ENCODE measurements at places on chromosomes 3 and 15. TPM values are rescaled to one million over a fixed set of nuclear protein-coding genes. Genes with fewer than 3 reads are reported as not detected.

- DNase-seq: no peak
Measured at GRCh38 chr15:88830016-88830415, 26.8 kb downstream of the ACAN start.

GRCh38 chr15:30650012-30650929 lies 24.3 kb downstream of the ARHGAP11B start:
- no peak for DNase-seq

DNA sequence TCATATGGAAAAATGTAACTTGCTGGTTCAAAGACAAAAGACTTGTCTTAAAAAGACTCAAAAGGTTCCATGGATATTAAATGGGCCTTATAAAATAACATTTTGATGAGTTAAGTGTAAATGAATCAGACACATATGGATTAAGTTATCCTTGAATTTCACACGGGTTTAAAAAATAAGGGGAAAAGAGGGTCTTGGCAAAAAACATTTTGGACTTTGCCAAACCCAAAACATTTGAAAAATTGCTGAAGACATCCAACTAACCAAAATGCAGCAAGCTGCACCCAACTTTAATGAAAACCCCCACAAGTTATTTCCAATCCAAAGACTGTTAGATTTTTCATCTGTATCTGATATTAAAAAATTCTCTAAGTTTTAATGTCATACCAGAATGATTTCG lies 200.7 kb downstream of the MEIS2 start:
- DNase-seq: no peak

DNA sequence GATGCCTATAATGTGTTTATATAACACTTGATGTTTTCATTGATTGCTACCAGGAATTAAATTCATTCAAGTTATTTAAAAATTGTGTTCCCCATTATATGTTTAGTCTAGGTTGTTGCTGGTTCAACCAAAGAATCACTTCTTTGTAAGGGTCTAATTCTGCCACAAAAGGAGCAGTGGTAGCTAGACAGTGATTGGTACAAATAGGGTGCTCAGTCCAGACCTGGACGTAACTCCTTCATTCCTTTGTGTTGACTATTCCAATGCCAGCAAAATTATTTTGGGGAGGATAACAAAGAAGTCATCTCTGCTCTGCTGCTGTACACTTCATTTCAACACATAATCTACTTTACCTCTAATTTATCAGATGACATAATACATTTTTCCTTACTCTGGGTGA lies 1.2 kb downstream of the CHMP2B start:
- no peak for DNase-seq

DNA sequence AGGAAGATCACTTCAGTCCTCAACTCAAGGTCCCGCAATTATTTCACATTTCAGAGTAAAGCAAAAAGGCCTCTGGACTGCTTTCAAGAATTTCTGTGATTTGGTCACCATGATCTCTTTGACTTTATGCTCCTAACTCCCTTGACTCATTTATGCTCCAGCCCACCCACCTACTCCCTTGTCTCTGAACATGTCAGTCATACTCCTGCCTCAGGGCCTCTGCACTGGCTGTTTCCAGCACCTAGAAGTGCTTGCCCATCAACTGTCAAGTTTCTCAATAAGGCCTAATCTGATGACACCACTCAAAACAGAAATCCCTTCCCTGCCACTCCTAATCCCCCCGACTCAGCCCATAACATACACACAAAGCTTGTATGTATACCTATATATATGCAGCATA lies 36.1 kb upstream of the CSPG5 start:
- no peak for DNase-seq

- no peak for DNase-seq
Measured at GRCh38 chr3:62101488-62101887, 271.9 kb downstream of the FEZF2 start.

DNA sequence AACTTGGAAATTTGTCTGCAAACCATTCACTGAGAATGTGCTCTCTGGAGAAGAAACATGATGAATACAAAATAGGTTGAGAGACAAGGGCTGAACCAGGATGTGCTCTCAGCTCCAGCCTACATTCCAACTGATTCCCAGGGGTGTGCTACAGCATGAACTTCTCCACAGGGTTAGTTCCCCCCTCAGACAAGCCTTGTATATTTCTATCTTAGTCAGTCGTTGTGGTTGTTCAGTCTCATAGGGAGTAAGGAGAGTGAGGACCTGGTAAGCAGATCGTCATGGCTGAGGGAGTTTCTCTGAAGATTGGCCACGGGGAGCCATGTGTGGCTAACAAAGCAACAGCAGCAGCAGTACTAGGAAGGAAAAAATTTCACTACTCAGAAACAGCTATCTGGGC lies 919.7 kb upstream of the CADM2 start:
- DNase-seq: no peak

GRCh38 chr15:48470096-48470495 lies 138.9 kb downstream of the DUT start:
- no peak for DNase-seq

- no peak for DNase-seq
Measured at GRCh38 chr15:31437686-31438085, 111.1 kb downstream of the KLF13 start.

DNA sequence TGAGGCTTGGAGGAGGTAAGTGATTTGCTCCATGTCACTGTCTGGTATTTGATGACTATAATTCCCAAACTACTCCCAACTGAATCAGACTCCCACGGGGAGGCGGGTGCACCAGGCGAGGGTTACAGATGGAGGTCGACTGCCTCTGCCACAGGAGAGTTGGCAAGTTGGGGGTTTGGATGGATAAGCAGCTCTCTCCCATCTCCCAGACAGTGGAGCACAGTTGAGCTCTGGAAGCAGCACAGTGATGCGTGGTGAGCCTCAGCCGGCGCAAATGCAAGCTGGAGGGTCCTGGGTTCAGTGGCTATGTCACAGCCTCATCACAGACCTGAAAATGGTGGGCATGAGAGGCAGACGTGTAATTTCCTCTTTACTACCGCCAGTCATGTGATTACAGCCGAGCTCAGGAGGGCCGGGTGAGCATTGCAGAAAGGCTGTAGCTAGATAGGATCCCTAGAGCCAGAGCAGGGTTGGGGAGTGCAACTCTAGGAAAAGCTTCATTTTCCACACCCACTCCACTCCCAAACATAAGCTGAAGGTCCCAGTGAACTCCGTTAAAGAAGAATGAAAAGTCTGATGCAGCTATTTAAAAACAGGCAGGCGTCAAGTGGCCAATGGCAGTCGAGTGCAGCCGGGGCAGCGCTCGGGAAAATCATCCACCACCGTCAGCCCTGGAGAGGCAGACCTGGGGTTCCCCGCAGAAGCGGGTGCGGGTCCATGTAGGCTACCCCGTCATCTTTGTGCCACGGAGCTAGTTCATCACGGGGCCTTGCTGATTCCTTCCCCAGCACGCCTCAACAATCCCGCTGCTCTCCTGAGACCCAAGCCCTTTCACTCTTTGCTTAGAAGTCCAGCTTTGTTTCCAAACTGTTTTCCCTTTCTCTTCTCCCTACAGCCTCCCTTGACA lies 33.3 kb upstream of the VPS8 start:
- no peak for DNase-seq

DNA sequence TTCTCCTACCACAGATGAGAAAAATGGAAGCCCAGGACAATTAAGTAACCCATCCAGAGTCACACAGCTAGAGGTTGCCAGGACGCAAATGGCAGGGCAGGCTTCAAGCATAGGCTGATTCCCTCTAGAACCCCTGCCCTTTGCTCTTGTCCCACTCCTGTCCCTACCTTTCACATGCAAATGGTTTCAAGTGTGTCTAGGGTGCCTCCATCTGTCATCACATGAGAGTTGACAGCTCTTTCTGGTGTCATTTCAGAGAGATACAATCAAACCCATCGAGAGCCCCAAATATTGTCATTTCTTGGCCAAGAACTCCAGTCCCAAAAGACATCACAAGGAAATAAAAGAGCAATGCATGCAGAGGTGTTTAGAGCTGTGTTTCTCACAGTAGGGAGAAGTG lies 23.7 kb downstream of the CCDC12 start:
- DNase-seq: no peak

DNA sequence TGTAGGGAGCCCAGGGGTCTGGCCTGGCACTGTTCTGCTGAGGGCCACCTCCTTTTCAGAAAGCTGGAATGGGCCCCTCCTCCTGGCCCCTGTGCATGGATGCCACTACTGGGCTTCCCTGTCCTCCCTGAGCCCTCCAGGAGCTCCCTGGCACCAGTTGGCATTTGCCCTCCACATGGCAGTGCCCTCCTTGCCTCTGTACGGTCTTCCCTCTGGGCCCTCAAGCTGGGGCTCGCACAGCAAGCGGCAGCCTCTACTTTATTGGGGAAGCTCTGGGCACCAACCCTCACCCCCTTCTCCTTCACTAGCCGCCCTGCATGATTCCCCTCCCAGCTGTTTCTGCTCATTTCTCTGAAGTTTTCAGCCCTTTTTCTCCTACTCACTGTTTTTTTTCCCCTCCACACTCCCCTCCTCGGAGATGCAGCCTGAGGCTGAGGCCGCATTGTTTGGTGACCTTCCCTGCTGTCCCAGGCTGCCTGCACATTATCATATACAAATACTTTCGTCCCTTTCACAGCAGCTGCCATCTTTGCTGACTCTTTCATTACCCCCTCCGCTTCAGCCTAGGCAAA lies 127.3 kb downstream of the EEFSEC start:
- DNase-seq: no peak

- no peak for DNase-seq
Measured at GRCh38 chr3:184011230-184011876, 6.3 kb downstream of the ABCC5 start.

GRCh38 chr3:177733233-177733632 lies 536.0 kb upstream of the TBL1XR1 start:
- DNase-seq: no peak

GRCh38 chr3:73405853-73406252 lies 218.9 kb downstream of the PDZRN3 start:
- no peak for DNase-seq

GRCh38 chr15:82647045-82647834 lies at the start of gene CPEB1:
CPEB1 (minus strand) TSS chr15:82647363; CDS start chr15:82628459, 18,904 bp downstream.
- no peak for DNase-seq

DNA sequence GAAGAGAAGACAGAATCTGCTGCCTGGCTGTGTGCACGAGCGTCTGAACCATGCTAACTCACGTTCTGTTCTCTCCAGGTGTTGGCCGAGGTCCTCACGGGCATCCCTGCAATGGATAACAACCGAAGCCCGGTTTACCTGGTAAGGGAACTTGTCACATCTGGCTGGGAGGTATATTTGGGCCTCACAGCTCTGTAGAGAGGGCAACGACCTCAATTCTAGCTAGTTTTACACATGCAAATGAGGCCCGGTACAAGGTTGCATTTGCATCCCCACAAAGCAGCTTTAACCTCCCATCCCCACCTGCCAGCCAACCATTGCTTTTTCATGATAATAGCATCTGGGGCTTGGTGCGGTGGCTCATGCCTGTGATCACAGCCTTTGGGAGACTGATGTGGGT lies 22.0 kb upstream of the TATDN2 start:
- DNase-seq: no peak

GRCh38 chr3:70000028-70000410 lies 486 bp downstream of the SAMMSON start:
- DNase-seq: no peak

DNA sequence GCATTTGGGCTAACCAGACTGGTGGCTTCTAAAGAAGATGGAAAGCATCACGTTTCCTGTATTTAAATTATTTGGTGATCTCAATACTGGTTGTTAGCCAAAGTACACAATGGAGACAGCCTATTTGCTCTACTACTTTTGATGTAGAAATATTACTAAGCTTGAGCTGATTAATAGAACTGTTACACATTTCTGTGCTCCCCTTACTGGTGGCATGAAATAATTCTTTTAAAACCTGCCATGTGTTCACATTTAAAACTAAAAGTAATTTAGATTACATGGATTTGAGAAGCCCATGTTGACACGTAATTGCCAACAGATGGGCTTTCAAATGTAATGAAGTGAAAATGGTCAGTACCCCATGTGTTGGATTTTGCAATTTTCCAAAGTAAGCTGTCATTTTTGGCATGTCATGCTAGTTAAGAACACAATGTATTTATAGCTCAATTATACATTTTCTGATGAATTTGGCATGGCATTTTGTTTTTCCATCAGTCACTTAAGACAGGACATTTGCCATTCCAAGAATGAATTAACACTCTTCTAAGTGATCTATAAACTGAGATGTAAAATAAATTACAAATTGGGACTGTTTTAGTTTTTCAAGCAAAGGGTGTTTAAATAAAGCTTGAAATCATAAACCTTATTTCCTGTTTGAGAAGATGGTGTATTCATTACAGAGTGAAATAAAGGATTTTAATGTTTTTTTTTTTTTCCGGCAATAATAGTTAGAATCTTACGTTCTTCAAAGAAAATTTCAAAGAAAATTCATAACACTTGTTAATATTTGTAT lies 10.8 kb upstream of the RARRES1 start:
- DNase-seq: no peak

DNA sequence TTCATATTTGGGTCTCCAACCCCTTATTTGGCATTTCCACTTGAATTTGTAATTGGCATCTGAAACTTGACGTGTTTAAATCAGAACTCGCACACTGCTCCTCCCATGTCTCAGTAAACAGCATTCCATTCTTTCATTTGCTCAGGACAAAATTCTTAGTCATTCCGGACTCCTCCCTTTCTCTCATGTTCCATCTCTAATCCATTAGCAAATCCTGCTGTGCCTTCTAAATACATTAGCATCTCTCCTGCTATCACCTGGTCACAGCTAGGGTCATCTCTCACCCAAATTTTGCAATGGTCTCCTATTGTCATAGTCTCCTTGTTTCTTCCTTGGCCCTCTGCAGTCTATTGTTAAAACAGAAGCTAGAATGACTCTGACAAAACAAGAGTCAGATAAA lies 119.9 kb upstream of the CADPS start:
- no peak for DNase-seq

GRCh38 chr15:98740295-98740694 lies 92.0 kb downstream of the IGF1R start:
- no peak for DNase-seq

- DNase-seq: no peak
Measured at GRCh38 chr15:56411122-56411749, 46.0 kb downstream of the TEX9 start.

GRCh38 chr15:40550341-40551037 lies 14.4 kb downstream of the CCDC32 start:
- no peak for DNase-seq

Gene PCYT1A
- 32.1 TPM for total RNA-seq

Gene TMC3
- not detected for total RNA-seq

Gene CPNE9
- total RNA-seq: 0.98 TPM

Gene SV2B
- not detected for total RNA-seq

Gene LMAN1L
- 0.17 TPM for total RNA-seq

Gene SEMA7A
- total RNA-seq: 13.8 TPM

Gene ZNF197
- 16.5 TPM for total RNA-seq

Gene XCR1
- total RNA-seq: not detected

Gene TXNRD3
- total RNA-seq: 19.3 TPM

Gene SPTBN5
- total RNA-seq: 0.96 TPM

Gene OSTN
- not detected for total RNA-seq

Gene PLSCR5
- not detected for total RNA-seq

Gene ATR
- total RNA-seq: 24.7 TPM

Gene ROPN1
- not detected for total RNA-seq

Gene OIP5
- total RNA-seq: 19.7 TPM

Gene CCRL2
- total RNA-seq: not detected

Gene CPA3
- total RNA-seq: not detected

Gene KCNMB3
- not detected for total RNA-seq

Gene HYAL2
- 42.2 TPM for total RNA-seq

Measured in HCT116 (cell line).